Hindlimb muscle (tissue), 1 donor: ENCODE measurements at places on chromosomes 11 and 22.

DNA sequence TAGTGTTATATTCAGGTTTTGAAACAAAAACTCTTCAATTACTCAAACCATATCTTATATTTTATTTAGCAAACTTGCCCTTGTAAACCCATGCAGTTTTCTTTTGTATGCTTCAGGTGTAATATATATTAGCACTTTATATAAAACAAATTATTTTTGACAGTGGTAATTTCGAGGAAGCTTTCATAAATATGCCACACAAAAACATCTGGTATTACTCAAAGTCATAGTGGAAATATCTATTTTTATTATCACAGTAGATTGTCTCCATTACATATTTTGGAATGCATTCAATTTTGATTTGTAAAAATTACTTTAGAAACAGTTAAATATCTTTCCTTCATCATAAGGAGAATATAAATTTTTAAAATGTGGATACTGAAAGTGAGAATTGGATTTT is 89.1 kb upstream of the FIBIN start:
- no peak for DNase-seq

DNA sequence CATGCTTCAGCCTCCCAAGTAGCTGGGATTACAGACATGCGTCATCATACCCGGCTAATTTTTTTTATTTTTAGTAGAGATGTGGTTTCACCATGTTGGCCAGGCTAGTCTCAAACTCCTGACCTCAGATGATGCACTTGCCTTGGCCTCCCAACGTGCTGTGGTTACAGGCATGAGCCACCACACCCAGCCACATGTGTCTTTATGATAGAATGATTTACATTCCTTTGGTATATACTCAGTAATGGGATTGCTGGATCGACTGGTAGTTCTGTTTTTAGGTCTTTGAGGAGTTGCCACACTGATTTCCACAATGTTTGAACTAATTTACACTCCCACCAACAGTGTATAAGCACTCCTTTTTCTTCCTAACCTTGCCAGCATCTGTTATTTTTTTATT is 276.2 kb downstream of the METTL15 start:
- DNase-seq = no peak

GRCh38 chr11:95283650-95284049 is 52.6 kb upstream of the SESN3 start:
- DNase-seq = no peak

DNA sequence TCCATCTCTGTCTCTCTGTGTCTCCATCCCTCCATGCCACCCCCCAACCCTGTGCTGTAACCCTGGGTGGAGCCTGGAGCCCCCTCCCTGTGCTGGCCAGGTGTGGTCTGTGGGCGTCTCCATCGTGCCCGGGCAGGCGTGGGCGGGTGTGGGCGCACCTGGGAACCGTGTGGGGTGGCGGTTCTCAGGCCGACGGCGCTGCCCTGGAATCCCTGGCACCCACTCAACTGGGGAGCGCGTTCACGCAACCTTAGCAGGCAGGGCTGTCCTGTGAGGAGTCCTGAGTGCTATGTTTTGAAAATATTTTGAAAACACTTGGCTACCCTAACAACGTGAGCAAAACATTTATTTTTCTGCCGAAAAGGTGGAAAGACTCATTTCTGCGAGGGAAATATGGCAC is 4.7 kb downstream of the TNNT3 start:
- DNase-seq = no peak

DNA sequence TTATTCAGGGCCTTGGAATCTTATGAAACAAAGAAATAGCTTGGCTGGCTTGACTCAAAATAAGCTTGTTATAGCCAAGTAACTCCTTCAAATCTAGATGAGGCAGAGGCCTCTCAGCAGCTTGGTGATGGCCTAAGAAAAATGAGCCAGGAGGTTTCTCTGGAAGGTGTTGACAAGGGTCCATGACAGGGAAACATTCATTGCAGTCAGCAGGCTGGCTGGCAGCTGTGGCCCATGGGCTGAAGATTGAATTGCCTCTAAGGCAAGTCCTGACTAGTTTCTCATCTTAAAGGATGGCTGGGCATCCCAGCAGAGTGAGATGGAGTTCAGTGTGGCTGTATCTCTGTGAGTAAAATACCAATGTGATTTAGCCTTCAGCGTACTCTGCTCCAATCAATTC is 441.0 kb downstream of the NELL1 start:
- no peak for DNase-seq

- no peak for DNase-seq
Observed at GRCh38 chr22:47093720-47094119, 331.3 kb downstream of the TBC1D22A start.

DNA sequence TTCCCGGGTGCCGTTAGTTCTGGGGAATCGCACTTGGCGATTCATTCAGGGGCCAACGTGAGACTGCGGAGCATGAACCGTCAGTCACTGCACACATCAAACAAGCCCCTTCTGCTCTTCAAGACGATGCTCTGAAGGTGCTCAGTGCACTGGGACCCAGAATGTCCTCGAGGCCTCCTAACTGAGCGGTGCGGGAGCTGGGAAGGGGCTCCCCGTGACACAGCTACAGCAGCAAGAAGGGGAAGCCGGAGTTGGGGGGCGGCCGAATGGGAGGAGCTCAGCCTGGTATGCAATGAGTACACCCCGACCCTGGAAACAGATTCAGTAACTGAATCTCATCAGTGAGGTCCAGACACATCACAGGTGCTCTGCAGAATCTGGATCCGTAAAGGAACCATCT is 150.8 kb downstream of the SHANK2 start:
- DNase-seq = no peak
